ENCODE measurements at places on chromosomes 13 and 19.

DNA sequence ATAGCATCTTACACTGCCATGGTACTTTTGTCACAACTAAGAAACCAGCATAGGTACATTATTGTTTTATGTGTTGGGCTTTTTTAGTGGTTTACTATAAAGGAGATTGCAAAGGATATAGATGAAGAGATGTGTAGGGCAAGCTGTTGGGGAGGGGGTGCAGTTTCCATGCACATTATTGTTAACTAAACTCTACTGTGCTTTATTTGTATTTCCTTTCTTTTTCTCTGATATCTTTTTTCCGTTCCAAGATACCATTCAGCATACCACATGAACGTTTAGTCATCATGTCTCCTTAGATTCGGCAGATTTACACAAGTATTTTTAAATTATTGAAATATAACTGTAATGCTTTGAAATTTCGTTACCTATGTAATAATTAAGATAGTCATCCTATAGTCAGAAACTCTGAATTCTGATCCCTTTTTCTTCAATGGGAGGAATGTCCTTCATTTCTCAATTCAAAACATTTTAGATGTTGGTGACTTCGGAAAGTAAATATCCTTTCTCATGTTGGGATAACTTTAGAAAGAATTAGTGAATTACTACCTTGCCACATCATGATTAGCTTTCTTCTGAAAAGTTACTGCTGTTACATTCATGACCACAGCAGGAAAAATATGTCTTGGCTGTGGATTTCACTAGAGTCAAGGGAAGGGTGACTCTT is 82.8 kb downstream of the FRY start:
- DNase-seq = no peak
- no peaks in the 10 kb centered on the region for H3K27me3 ChIP-seq
- no peak overlapping the region for H3K27ac ChIP-seq
- H3K4me3 ChIP-seq = no peak overlapping the region
- peaks cover 6% of the 10 kb centered on the region for H3K4me1 ChIP-seq

DNA sequence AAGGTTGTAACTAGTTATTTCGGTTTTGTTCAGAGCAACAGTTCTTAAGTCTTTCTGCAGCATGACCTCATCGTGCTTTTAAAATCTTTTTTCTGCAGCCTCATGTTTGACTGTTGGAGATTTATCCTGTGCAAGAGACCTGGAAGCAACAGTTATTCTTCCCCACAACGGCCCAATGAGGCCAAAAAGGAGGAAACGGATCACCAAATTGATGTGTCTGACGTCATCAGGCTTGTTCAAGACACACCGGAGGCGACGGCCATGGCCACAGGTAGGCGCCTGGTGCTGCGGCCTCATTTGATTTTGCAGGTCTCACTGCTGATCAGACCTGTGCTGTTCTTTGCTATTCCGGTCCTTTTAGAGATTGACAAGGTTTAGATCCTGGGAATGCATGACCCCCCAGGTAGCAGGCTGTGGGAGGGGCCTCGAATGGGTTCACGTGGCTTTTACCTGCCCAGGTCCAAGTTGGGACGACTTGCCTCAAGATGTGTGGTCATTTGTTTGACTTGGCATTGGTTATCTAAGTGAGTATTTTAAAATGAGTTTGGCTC is 66.8 kb upstream of the MCF2L start:
- DNase-seq = no peak
- H3K36me3 ChIP-seq = peaks cover 48% of the 10 kb centered on the region
- H3K27me3 ChIP-seq = peaks cover 42% of the 10 kb centered on the region
- no peak overlapping the region for H3K4me3 ChIP-seq
- H3K27ac ChIP-seq = no peak overlapping the region

- DNase-seq = peak; percentile 46
- H3K36me3 ChIP-seq = no peaks in the 10 kb centered on the region
- H3K27me3 ChIP-seq = peaks cover 8% of the 10 kb centered on the region
- no peak overlapping the region for H3K27ac ChIP-seq
Observed at GRCh38 chr19:18419699-18420460, 682 bp downstream of the SSBP4 start.

- no peaks in the 10 kb centered on the region for H3K4me1 ChIP-seq
- no peak overlapping the region for H3K4me3 ChIP-seq
- peaks cover 56% of the 10 kb centered on the region for H3K36me3 ChIP-seq
- H3K27me3 ChIP-seq = peaks cover 4% of the 10 kb centered on the region
Observed at GRCh38 chr13:36981156-36981743, 17.9 kb downstream of the ALG5 start.

- no peaks in the 10 kb centered on the region for H3K4me1 ChIP-seq
- no peak for DNase-seq
- peaks cover 44% of the 10 kb centered on the region for H3K27me3 ChIP-seq
- H3K4me3 ChIP-seq = no peak overlapping the region
- no peaks in the 10 kb centered on the region for H3K36me3 ChIP-seq
Observed at GRCh38 chr19:8695501-8695900, 3.1 kb downstream of the ACTL9 start.

- H3K36me3 ChIP-seq = peaks cover 21% of the 10 kb centered on the region
- H3K27ac ChIP-seq = peak overlapping the region; percentile 100
- peak overlapping the region; percentile 96 for H3K4me3 ChIP-seq
- peaks cover 14% of the 10 kb centered on the region for H3K27me3 ChIP-seq
Observed at GRCh38 chr19:42075364-42075615, 676 bp upstream of the ZNF574 start.

- peaks cover 23% of the 10 kb centered on the region for H3K36me3 ChIP-seq
- DNase-seq = no peak
- H3K4me3 ChIP-seq = no peak overlapping the region
- H3K27me3 ChIP-seq = no peaks in the 10 kb centered on the region
Observed at GRCh38 chr19:46605356-46605821, 4.3 kb downstream of the CALM3 start.

DNA sequence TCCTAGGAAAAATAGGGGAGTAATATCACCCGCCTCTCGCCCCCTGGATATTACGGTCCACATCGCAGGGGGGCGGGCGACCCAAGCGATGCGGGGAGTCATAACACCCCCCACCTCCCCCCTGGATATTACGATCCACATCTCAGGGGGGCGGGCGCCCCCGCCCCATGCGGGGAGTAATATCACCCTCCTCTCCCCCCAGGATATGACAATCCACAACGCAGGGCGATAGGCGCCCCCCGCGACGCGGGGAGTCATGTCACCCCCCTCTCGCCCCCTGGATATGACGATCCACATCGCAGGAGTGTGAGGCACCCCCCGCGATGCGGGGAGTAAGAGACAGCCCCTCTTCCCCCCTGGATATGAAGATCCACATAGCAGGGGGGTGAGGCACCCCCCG is 684.4 kb upstream of the PCDH9 start:
- no peaks in the 10 kb centered on the region for H3K27me3 ChIP-seq
- no peaks in the 10 kb centered on the region for H3K36me3 ChIP-seq
- DNase-seq = no peak

GRCh38 chr13:26179344-26179743 is 42.8 kb downstream of the RNF6 start:
- no peak overlapping the region for H3K4me3 ChIP-seq
- no peaks in the 10 kb centered on the region for H3K36me3 ChIP-seq
- H3K4me1 ChIP-seq = no peaks in the 10 kb centered on the region
- no peak overlapping the region for H3K27ac ChIP-seq
- H3K27me3 ChIP-seq = peaks cover 23% of the 10 kb centered on the region
- no peak for DNase-seq

DNA sequence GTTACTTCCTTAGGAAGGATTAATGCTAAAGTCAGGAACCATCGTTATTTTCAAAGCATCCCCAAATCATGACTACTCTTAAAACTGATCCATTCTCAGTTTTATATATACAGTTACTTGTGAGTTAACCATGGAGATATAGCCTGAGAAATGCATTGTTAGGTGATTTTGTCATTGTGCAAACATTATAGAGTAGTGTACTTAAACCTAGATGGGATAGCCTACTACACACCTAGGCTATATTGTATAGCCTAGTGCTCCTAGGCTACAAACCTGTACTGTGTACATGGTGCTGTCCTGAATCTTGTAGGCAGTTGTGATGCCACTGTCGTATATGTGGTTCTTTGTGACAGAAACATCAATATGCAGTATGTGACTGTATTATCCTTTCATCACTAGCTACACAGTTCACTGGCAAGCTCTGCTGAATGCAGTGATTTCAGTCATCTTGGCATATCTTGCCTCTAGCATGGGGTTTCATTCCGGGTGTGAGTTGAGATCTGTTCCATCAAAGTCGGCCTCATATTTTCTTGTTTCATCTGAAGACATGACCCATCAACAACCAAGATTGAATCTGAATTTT is 45.3 kb downstream of the CDK8 start:
- H3K36me3 ChIP-seq = peaks cover 29% of the 10 kb centered on the region
- H3K4me1 ChIP-seq = peaks cover 13% of the 10 kb centered on the region
- H3K4me3 ChIP-seq = no peak overlapping the region
- no peak overlapping the region for H3K27ac ChIP-seq
- H3K27me3 ChIP-seq = peaks cover 3% of the 10 kb centered on the region

DNA sequence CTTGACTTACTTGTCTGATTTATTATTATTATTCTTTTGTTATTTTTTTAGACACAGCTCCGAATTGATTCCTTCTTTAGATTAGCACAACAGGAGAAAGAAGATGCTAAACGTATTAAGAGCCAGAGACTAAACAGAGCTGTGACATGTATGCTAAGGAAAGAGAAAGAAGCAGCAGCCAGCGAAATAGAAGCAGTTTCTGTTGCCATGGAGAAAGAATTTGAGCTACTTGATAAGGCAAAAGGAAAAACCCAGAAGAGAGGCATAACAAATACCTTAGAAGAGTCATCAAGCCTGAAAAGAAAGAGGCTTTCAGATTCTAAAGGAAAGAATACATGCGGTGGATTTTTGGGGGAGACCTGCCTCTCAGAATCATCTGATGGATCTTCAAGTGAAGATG is 29.4 kb downstream of the ERCC5 start:
- H3K27ac ChIP-seq = no peak overlapping the region
- peaks cover 48% of the 10 kb centered on the region for H3K36me3 ChIP-seq
- DNase-seq = no peak

- peaks cover 34% of the 10 kb centered on the region for H3K27me3 ChIP-seq
- DNase-seq = no peak
- no peaks in the 10 kb centered on the region for H3K36me3 ChIP-seq
- no peaks in the 10 kb centered on the region for H3K4me1 ChIP-seq
Observed at GRCh38 chr19:40178756-40179155, 12.5 kb upstream of the MAP3K10 start.

- no peaks in the 10 kb centered on the region for H3K27me3 ChIP-seq
- peaks cover 3% of the 10 kb centered on the region for H3K36me3 ChIP-seq
- no peak overlapping the region for H3K4me3 ChIP-seq
- H3K4me1 ChIP-seq = peaks cover 36% of the 10 kb centered on the region
- no peak overlapping the region for H3K27ac ChIP-seq
Observed at GRCh38 chr13:40973409-40973808, 45.7 kb downstream of the ELF1 start.

DNA sequence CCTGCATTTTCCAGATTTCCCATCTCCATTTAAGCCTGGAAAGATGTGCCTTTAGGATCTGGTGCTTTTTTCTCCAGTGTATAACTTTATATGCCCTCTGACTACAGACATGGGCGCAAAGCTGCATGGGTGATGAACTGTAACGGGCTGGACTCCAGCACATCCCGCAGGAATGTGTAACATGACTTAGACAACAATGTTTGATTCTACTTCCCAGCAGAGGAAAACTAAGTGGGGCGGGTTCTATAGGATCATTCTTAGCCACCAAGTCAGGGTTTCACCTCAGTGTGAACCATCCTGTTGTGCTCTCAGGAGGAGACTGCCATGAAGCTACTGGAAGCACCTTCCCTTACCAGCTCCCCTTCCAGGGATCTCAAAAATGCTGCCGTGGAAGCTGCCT is 93.2 kb upstream of the SERP2 start:
- no peaks in the 10 kb centered on the region for H3K36me3 ChIP-seq
- no peak overlapping the region for H3K4me3 ChIP-seq
- H3K27ac ChIP-seq = no peak overlapping the region
- peaks cover 8% of the 10 kb centered on the region for H3K27me3 ChIP-seq

- H3K27ac ChIP-seq = peak within 1 kb of the TSS; percentile 99
- H3K27me3 ChIP-seq = peaks cover 36% of the 10 kb centered on the region
- peak; percentile 100 for DNase-seq
- H3K4me1 ChIP-seq = peaks cover 71% of the 10 kb centered on the region
Observed at GRCh38 chr19:50329146-50329925, at the start of gene KCNC3. KCNC3 (minus strand) TSS chr19:50329377; CDS start chr19:50329082, 295 bp downstream.

- H3K4me3 ChIP-seq = no peak overlapping the region
- H3K27me3 ChIP-seq = peaks cover 5% of the 10 kb centered on the region
- H3K4me1 ChIP-seq = no peaks in the 10 kb centered on the region
- H3K27ac ChIP-seq = no peak overlapping the region
- peaks cover 40% of the 10 kb centered on the region for H3K36me3 ChIP-seq
Observed at GRCh38 chr19:56222901-56223300, 20.8 kb downstream of the ZSCAN5C start.

DNA sequence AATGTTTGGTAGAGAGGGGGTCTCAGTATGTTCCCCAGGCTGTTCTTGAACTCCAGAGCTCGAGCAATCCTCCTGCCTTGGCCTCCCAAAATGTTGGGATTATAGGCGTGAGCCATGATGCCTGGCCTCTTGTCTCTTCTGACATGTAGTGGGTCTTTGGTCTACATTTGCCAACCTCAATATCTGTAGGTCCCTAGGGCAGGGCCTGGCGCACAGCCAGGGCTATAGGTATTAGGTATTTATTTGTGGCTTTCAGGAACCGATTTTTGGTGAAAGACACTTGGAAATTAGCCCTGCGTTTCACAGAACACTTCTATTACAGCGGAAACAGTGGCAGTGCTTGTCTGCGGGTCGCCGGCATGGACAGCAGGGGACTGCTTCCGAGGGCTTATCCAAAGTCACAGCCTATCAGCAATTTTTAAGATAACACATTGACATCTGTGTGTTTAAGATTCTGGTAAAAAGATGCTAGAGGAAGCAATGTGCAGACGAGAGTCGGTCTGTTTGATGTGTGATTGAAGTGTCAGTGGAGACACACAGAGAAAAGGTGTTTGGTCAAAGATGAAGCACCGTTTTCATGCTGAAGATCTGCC is 14.5 kb downstream of the ZNF536 start:
- no peaks in the 10 kb centered on the region for H3K36me3 ChIP-seq
- peaks cover 37% of the 10 kb centered on the region for H3K27me3 ChIP-seq
- H3K4me1 ChIP-seq = peaks cover 3% of the 10 kb centered on the region
- H3K4me3 ChIP-seq = no peak overlapping the region
- DNase-seq = no peak

- H3K36me3 ChIP-seq = peaks cover 47% of the 10 kb centered on the region
- H3K27me3 ChIP-seq = no peaks in the 10 kb centered on the region
- DNase-seq = no peak
- H3K4me1 ChIP-seq = peaks cover 53% of the 10 kb centered on the region
Observed at GRCh38 chr13:99220199-99220935, 19.7 kb downstream of the UBAC2 start.

DNA sequence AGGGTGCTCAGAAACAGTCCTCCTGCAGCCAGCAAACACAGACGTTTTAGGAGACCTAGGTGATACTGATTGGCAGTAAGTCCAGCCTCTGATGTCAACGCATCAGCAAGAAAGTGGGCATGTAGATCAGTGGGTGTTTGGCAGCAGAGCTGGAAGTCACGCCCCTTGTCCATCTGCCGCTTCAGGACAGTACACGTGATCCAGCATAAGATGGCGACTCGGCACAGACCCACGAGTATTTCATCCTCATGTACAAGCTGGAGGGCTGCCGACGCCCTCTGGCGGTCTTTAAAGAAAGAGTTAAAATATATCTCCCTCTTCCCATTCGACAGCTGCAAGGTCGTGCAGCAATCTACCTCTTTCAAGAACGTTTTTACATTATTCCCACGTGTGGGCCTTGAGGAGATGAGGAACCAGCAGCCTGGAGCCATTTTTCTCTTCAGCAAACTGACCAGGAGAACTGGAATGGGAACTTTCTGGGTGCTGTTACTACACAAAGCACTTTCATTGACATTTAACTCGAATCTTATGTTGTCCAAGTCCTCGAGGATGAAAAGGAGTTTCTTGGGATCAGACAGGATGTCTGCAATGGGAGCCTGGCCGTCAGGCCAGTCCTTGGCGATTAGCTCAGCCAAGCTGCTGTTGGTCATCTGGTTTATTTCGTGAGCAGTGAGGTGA is 22.3 kb downstream of the NLRP11 start:
- no peak overlapping the region for H3K4me3 ChIP-seq
- H3K27ac ChIP-seq = no peak overlapping the region
- H3K36me3 ChIP-seq = no peaks in the 10 kb centered on the region
- H3K27me3 ChIP-seq = no peaks in the 10 kb centered on the region
- DNase-seq = peak; percentile 8

Measured in nephron progenitor cell (in vitro differentiated cells).